ENCODE measurements at places on chromosomes 4 and X.

GRCh38 chr4:116547632-116548031 lies 537.7 kb downstream of the TRAM1L1 start:
- no peak for DNase-seq

GRCh38 chrX:12950851-12951594 lies 23.9 kb upstream of the TMSB4X start:
- no peak for DNase-seq

- DNase-seq: no peak
Measured at GRCh38 chr4:130573742-130574141, 1477.8 kb downstream of the C4orf33 start.

DNA sequence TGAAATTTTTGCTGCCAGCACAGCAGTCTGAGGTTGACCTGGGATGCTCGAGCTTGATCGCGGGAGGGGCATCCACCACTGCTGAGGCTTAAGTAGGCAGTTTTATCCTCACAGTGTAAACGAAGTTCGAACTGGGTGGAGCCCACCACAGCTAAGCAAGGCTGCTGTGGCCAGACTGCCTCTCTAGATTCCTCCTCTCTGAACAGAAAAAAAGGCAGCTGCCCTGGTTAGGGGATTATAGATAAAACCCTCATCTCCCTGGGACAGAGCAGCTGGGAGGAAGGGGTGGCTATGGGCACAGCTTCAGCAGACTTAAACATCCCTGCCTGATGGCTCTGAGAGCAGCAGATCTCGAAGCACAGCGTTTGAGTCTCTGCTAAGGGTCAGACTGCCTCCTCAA lies 314.6 kb downstream of the STPG2 start:
- DNase-seq: no peak

- no peak for DNase-seq
Measured at GRCh38 chr4:25330905-25331808, 18.6 kb downstream of the ZCCHC4 start.

- no peak for DNase-seq
Measured at GRCh38 chr4:118058955-118059354, 24.7 kb downstream of the NDST3 start.

GRCh38 chrX:52359614-52360232 lies 9.1 kb upstream of the XAGE2 start:
- no peak for DNase-seq

DNA sequence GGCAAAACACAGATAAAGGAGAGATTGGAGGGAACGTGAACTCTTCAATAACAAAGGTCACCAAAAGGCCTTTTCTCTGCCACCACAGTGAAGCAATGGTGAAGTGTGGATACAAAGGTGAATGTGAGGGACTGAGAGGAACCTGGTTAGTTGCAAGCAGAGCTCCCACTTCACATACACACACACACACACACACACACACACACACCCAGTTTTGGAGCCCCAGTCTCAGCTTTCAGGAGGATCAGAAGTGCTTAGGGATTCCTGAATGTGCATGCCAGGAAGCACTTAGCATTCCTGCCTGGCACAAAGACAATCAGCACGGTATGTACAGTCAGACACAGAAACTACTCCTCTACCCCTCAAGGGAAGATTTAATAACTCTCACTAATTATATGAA lies 71.5 kb downstream of the ARHGEF9 start:
- DNase-seq: no peak

DNA sequence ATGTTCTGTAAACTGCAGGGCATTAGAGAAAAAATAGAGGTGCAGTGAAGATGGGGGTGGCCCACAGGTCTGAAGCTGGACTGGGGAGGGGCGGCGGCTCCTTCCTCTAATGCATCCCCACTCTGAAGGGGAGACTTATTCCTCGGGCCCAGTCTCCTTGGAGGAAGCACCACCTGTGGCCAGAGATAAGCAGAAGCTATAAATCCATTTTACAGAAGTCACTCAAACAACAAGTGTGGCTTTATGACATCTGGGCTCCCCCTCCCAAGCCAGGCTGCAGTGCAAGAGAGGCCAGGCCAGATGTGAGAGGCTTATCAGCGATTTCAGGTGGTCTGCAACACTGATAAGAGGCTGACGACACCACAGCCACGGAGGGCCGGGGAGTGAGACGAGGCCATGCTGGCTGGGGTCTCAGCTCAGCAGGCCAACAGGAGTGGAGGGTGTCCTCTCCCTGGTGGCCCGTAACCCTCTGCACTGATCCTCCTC lies 15.8 kb downstream of the CYTL1 start:
- DNase-seq: no peak

DNA sequence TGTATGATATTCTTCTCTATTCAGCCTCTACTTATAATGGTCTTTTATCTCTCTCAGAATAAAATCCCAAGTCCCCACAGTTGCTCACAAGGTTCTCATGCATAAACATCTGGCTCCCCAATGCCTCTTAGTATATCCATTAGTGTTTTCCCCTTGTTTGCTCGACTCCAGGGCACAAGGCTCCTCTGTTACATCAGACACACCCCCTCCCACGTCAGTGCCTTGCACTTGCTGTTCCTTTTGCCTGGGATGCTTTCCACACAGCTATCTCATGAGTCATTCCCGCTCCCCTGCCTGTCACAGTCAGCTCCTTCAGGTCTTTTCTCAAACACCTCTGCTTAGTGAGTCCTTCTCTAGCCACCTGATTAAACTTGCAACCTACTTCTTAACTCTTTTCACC lies 260.2 kb downstream of the IL1RAPL1 start:
- DNase-seq: no peak

- no peak for DNase-seq
Measured at GRCh38 chr4:15968551-15969300, 5.8 kb upstream of the FGFBP2 start.

DNA sequence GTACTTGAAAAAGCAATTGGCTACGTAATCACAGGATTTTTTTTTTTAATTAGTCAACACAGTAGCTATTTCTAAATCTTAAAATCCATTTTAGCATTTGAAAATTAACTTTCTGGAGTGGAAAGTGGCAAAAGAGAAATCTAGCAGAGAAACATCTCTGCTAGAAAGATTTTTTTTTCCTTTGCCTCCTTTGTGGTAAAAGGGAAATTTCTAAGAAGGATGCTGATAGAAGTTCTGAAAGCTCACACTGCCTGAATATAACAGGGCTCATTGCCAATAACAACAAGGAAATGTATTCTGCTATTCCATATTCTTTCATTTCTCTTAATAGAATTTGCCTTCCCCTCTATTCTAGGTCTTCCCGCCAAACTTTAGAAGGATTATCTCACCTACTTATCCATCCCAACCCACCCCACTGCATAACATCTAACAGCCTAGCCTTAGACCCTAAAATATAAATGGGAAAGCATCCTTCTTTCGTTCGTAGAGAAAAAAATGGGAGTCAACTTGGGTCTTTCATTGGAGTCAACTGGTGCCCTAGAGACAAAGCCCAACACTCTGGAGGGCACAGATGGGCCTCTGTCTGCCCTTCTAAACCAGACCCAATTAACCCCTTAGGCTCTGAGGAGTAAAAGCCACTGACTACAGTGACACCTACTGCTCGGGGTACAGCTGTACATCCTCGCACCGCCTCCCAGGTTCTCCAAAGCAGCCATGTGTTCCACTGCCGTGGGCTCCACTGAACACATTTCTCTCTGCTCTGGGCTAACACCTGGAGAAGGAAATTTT lies 103.9 kb downstream of the MAML3 start:
- DNase-seq: no peak

Data from cortex of kidney (tissue), 1 donor.